Hematopoietic multipotent progenitor cell treated with erythropoietin and hydrocortisone succinate and interleukin-3 and kit ligand, for 8 days (in vitro differentiated cells): ENCODE measurements at places on chromosomes 3 and 15.
A peak's percentile ranks its signal among the peaks of the same experiment; 100 is the strongest.

DNA sequence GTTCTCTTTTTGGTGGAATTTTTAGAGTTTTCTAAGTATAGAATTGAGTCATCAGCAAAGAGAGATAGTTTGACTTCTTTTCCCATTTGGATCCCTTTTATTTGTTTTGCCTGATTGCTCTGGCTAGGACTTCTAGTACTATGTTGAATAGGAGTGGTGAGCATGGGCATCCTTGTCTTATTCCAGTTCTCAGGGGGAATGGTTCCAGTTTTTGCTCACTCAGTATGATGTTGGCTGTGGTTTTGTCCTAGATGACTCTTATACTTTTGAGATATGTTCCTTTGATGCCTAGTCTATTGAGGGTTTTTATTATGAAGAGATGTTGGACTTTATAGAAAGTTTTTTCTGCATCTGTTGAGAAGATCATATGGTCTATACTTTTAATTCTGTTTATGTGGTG lies 72.5 kb downstream of the TNFAIP8L3 start:
- DNase-seq = no peak

GRCh38 chr3:53122933-53123305 lies 7.3 kb downstream of the RFT1 start:
- peak; percentile 23 for DNase-seq

DNA sequence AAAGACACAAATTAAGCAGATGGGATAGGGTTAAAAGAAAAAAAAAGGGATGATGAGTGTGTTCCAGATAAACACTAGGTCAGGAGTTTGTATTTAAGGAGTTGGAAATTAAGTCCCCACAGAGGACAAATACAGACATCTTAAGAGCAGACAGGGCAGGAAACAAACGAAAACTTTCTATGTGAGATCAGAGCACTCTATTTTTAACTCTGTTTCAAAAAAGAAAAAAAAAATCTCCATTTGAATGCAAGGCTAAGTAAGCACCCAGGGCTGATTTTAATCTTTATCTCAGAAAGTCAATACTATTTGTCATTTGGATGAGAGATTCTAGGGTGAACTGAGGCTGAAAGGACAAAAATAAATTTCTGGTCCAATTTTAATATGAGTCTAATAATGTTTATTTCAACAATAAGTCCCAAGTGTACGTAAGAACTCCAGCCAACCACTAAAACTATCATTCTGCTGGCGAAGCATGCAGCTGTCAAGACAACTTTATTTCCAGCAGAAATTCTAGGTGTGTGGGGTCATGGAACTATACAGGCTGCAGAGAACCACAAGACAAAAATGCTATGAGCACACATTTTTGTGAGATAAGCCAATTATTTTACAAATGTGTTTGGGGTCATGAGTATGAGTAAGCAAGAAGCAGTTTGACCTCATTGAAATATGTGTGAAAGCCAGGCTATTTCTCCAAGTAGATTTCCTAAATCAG lies 186.1 kb downstream of the FMN1 start:
- no peak for DNase-seq

- DNase-seq = peak; percentile 16
Measured at GRCh38 chr15:71386448-71387236, 271.4 kb downstream of the THSD4 start.
